ENCODE measurements at places on chromosomes 2 and 18.
A peak's percentile ranks its signal among the peaks of the same experiment; 100 is the strongest.

GRCh38 chr2:225354281-225354774 is 45.2 kb upstream of the NYAP2 start:
- no peak for DNase-seq

DNA sequence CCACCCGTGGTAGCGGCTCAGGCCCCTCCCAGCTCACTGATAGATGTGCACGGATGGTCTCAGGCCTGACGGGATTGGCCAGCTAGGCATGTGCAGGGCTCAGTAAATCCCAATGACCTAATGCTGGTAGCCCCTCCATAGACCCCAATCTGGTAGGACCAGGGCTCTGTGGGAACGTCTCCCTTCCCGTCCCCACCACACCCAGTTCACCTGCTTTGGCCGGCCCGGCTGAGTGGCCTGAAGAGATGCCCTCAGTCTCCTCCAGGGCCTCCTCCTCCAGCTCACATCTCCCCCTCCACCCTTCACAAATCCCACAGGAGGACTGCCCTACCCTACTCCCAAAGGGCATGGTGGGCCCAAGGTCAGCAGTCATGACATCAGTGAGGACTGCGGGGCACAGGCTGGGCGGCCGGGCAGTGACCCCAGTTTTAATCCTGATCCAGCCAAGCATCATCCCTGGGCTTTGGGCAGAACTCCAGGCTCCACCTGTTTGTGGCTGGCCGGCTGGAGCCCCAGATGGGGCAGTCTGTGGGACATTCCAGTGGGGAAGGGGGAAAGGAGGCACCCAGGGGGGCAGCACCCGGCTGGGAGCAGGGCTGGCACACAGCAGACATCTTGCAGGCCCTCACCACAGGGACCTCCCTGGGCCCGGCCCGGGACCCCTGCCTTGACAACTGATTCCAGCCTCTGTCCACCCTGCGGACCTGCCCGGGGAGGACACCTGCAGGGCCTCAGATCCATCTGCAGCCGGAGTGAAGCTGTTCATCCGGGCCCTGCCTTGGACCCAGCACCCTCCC is 2.3 kb downstream of the KIF1A start:
- no peak for DNase-seq

DNA sequence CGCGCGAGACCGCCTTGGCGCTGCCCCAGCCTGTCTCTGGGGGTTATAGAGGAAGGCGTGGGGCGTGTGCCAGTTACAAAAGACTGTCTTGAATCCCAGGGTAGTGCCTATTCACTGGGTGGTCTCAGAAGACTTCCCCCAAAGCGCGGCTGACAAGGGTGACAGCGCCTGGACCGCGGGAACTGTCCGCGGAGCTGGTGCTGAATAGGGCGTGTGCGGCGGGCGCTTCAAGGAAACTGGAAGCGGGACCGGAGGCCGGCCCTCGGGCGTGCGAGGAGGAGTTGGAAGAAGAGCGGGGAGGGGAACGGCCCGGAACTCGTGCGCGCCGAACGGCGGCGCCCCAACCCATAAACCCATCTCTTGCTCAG is 2.3 kb downstream of the EGR4 start:
- DNase-seq = peak; percentile 38

GRCh38 chr2:2704428-2705090 is 373.5 kb upstream of the MYT1L start:
- DNase-seq = no peak

- DNase-seq = no peak
These were observed 1618.6 kb upstream of the CELF4 start for GRCh38 chr18:39184176-39184575.

- DNase-seq = no peak
These were observed 61.4 kb downstream of the MTCL1 start for GRCh38 chr18:8766559-8767293.

GRCh38 chr2:98975611-98976010 is 39.6 kb upstream of the CRACDL start:
- DNase-seq = no peak

DNA sequence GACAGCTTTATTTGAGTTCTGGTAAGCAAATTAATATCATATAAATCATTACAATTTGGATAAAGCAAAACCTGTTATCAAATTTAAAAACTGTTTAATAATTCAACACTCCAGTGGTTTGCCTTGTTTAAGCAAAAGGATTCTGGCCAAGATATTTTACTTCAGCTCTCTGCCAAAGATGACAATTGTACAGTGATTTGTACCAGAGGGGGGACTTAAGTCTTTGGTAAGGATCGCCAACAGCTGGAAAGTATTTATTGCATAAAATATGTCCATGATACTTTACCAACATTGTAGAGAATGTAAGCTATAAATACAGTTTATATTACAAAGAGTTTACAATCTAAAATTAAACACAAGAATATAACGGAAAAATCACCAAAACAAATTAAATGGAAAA is 13.8 kb downstream of the PREPL start:
- no peak for DNase-seq

DNA sequence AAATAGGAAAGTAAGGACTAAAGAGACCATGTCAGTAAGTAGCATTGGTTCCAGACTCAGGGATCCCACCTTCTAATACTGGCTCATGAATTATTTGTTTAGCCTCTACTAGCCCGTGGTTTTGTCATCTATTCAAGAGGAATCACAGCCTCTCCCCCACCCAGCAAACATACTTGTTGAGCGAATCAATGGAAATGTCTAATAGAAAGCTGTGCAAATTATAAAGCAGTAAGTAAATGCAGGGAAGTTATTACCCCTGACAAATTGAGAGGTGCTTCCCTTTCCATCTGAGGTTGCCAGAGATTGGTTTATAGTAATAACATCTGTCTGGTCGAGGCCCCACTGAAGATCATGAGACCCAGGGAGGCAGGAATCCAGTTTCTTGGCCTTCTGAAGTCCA is 219.3 kb upstream of the OSR1 start:
- no peak for DNase-seq

DNA sequence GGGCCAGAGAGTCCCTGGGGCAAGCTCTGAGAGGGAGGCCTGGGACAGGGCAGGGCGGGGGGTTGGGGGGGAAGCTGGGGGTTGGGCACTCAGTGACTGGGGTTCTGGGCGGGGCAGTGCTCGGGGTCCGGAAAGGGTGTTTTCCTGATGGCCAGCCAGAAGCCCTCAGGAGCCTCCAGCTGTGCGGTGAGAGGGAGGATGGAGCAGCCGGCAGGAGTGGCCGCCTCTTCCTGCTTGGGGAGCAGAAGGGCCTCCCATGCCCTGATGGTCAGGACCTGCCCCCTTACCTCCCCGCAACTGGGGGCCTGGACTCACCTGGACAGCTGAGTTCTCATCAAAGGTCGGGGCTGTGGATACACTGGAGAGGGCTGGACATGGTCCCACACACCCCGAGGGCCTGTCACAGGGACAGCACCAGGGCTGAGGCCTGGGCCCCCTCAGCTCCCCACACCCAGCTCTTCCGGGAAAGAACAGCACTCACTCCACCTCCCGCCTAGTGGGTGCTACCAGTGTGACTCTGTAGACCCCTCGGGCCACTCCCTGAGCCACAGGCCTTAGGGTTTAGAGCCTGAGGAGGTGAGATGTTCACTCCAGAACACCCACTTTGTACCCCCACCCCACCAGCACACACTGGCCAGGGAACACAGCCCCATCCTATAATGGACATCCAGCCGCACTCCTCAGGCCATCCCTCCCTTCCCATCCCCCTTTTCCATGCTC is 6.7 kb downstream of the SFTPB start:
- DNase-seq = no peak

DNA sequence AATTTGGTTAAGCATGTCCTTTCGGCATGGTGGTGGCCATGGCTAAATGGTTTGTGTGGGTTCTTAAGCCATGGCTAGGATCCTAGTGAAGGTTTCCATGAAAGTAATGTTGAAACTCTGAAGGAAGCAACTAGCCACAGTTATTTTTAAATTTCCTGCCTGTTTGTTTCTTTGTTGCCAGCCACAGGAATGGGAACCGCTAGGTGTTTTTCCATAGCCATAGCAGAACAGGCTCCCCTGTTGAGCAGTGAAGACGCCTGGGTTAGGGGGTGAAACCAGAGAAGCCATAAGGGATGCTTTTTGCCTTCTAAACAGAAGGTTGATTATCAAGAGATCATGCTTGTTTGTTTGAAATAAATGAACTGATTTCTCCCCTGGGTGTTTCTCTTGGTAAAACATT is 60.1 kb upstream of the CHMP1B start:
- no peak for DNase-seq

DNA sequence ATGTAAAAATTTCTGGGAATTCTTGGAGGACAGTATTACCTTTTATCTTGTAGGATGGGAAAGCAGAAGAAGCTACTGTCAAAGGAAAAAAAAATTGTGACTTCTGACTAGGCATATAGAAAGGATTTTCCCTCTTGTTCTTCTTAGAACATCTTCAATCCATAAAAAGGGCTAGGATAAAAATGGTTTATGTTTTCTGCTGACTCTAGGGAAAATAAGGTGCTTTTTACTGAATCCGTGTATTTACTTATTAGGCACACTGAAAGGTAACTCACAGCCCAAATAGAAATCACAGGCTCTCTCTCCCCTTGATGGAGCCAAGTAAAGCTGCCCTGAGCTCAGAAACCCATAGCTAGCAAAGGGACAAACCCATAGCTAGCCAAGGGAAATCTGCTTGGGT is 74.6 kb downstream of the EPAS1 start:
- no peak for DNase-seq

DNA sequence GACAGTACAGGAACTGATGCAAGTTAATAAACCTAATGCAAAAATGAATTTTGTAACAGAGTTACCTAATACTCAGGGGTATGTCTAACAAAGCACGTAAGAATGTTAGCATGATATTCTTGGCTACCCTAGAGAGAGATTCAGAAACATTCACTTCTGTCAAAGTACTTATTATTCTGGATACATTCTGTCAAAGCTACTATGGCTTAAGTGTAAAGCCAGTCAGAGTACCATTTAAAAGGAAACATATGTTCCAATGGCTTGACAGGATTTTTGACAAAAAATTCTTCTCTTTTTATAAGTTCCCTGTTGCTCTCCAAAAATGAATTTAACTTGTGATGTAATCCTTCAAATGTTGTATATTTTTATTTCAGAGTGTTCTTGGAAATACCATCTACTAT is 85.5 kb downstream of the PIGN start:
- no peak for DNase-seq

DNA sequence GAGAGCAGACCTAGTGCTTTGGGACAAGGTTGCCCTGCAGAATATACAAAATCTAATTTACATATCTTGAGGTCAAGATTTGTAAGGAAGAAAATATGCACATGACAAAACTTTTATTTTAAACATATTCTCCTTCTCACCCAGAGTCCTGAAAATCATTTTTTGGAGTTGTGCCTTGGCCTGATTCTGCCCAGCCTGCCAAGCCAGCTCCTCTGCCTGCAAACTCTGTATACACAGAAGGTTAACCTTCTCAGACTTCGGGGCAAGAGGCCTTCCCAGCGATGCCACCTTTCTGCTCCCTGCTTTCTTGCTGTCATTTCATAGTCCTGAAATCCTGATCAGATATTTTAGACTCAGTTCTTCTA is 95.8 kb upstream of the CAVIN2 start:
- no peak for DNase-seq

- DNase-seq = no peak
These were observed 10.1 kb downstream of the RND3 start for GRCh38 chr2:150477347-150477746.

GRCh38 chr2:95329401-95329800 is 32.3 kb downstream of the KCNIP3 start:
- no peak for DNase-seq

GRCh38 chr2:127158614-127159290 is 51.8 kb upstream of the BIN1 start:
- no peak for DNase-seq

DNA sequence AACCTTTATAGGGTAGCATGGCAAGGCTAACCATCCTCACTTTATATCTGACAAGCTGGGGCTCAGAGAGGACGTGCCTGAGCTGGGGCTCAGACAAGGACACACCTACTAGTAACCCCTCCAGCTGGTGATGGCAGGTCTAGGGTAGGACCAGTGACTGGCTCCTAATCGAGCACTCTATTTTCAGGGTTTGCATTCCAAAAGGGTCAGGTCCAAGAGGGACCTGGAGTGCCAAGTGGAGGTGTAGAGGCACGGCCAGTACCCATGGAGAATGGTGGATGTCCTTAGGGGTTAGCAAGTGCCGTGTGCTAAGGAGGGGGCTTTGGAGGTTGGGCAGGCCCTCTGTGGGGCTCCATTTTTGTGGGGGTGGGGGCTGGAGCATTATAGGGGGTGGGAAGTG is 1.2 kb upstream of the DES start:
- no peak for DNase-seq

- DNase-seq = no peak
These were observed 580.8 kb downstream of the ERBB4 start for GRCh38 chr2:211957799-211958198.

DNA sequence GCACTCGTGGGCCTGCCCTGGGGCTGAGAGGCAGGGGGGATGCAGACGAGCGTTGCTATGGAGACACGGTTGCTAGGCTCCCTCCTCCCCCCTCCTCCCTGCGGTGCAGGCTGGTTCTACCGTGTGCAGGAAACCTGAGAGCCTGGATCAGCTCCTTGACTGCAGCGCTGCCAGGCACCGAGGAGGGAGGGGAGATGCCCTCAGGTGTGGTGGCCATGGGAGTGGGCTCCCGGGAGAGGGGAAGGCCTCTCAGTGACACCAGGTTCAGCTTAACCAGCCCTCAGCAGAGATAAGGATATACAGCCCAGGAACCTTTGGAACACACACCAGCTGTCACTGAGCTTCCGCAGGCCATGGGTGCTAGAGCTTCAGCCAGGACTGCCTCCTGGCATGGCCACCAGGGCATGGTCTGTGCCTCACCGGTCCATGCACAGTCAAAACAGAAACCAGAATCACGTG is 124.4 kb upstream of the PXDN start:
- DNase-seq = no peak

- DNase-seq = no peak
These were observed 91.4 kb upstream of the BCL2L11 start for GRCh38 chr2:111029181-111029927.

DNA sequence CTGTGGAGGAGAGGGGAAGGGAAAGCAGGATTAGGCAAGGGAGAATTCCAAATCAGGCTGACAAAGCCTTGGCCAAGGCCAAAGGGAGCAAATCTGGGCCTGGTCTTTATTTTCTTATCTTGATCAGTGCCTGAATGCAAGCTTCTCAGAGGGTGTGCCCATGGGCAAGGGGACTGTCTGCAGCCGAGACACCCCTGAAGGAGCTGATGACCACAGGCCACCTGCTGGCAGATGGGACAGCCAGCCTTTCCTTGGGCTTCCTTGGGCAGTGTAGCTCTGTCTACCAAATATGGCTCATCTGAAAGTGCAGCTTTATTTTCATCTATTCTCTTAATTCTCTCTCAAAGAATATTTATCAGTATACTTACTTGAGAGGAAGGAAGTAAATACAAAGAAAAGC is 117.0 kb downstream of the PKP4 start:
- DNase-seq = no peak

- DNase-seq = no peak
These were observed 25.8 kb upstream of the SLC14A2 start for GRCh38 chr18:45589356-45590035.

Data from activated CD4-positive, alpha-beta T cell treated with anti-CD3 and anti-CD28 coated beads for 4 hours (primary cell).